ENCODE measurements at places on chromosomes 16 and 17. TPM values are rescaled to one million over a fixed set of nuclear protein-coding genes. Genes with fewer than 3 reads are reported as not detected.

GRCh38 chr17:80671825-80672110 lies 127.1 kb downstream of the RPTOR start:
- no peaks in the 10 kb centered on the region for H3K27me3 ChIP-seq
- no peak overlapping the region for H3K4me3 ChIP-seq
- no peak for DNase-seq
- H3K27ac ChIP-seq: no peak overlapping the region
- H3K4me1 ChIP-seq: peaks cover 30% of the 10 kb centered on the region

ARHGAP23 gene
- total RNA-seq: 2.9 TPM

RAPGEFL1 gene
- total RNA-seq: 18.3 TPM

- H3K27me3 ChIP-seq: peaks cover 7% of the 10 kb centered on the region
- no peak overlapping the region for H3K4me3 ChIP-seq
- H3K36me3 ChIP-seq: no peaks in the 10 kb centered on the region
- no peak for DNase-seq
- peaks cover 17% of the 10 kb centered on the region for H3K4me1 ChIP-seq
Measured at GRCh38 chr17:43683928-43684653, 22.4 kb upstream of the MEOX1 start.

MT1B gene
- total RNA-seq: not detected

GPR142 gene
- 6.6 TPM for total RNA-seq

DNA sequence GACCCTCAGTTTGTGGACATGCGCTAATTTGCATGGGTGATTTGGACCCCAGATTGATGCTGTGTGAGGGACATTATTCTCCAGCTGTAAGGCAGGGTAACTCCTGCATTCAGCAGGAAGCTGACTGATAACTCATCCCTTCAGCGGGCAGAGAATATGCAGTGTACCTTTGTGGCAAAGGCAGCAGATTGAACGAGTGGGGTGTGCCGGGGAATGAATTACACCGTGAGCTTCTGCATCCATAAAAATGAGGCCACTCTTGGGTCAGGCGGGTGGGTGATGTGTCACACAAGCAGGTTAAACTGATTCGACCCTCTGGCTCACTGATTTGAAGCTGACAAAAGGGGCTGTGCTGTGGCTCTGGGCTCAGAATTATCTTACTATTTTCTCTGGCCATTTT lies 128.9 kb upstream of the PMFBP1 start:
- H3K4me3 ChIP-seq: no peak overlapping the region
- DNase-seq: no peak
- peaks cover 3% of the 10 kb centered on the region for H3K4me1 ChIP-seq
- no peak overlapping the region for H3K27ac ChIP-seq

DNA sequence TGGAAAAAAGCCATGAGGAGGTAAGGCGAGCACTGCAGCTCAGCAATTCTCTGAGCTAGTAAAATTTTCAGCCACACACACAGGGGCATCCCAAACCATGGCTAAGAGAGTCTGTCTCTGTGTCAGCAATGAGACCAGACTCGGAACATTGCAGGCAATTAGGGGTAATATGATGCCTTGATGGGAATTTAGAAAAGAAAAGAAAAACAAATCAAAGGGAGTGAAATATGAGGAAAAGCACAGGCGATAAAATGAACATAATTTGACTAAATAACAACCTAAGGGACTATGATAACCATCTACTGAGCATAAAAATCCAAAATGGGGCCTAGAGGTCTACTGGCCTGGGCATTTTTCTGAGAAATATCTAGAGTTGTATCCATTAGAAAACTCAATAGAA lies 546.0 kb upstream of the PSMD7 start:
- H3K4me1 ChIP-seq: peaks cover 2% of the 10 kb centered on the region
- H3K36me3 ChIP-seq: no peaks in the 10 kb centered on the region
- H3K27me3 ChIP-seq: no peaks in the 10 kb centered on the region
- no peak overlapping the region for H3K27ac ChIP-seq
- no peak overlapping the region for H3K4me3 ChIP-seq

DNA sequence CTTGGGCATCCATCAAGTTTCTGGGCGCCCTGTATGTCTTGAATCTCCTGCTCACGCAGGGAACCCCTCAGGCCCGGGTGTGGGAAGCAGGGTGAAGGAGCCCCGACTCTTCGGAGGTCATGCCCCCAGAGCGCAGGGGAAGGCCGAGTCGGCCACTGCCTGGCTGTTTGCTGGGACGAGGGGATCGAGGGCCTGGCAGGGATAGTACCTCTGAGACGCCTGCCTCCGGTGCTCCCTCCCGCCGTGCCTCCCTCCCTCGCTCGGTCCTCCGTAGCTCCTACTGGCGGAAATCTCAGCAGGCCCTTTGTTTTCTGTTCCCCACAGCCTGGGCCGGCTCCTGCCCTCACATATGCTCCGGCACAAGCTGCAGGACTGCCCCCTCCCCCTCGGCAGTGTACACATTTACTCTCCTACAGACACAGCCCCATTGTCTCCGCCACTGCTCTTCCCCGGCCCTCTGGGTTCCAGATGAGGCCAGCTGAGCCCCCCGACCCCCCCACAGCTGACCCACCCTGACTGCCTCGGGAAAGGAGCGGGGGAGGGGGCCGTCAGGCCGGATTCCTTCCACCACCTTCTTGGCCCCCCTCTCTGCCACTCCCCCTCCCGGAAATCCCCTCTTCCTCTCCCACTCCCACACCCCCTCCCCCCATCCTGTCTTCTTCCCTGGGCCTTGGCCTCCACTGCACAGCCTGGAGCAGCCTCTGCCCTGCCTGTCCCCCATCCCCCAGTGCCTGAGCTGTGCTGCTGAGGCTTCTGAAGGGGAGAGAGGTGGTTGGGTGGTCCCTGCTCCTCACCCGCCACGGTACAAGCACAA lies 1.4 kb downstream of the TRAF4 start:
- peak overlapping the region; percentile 91 for H3K4me3 ChIP-seq
- peaks cover 27% of the 10 kb centered on the region for H3K4me1 ChIP-seq
- DNase-seq: peak; percentile 54
- H3K27ac ChIP-seq: peak overlapping the region; percentile 99
- H3K36me3 ChIP-seq: peaks cover 8% of the 10 kb centered on the region

DNA sequence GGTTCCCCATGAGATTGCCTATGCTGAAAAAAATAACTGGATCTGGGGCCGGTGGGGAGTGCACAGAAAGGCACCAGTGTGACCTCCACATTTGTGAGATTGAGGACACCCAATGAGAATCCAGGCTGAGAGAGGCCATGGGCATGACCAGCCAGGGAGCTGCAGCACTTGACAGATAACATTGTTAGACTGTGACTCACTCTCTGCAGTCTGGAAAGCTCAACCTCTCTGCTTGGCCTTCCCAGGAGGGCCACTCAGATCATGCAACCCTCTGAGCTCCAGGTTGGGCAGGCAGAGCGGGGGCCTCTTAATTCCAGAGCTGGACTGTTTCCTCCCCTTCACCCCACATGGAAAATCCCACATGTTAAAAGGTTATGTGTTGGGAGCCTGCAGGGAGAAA lies 30.1 kb downstream of the FZD2 start:
- H3K36me3 ChIP-seq: no peaks in the 10 kb centered on the region
- peak overlapping the region; percentile 85 for H3K27ac ChIP-seq
- H3K4me1 ChIP-seq: peaks cover 17% of the 10 kb centered on the region
- no peak overlapping the region for H3K4me3 ChIP-seq
- DNase-seq: no peak

DNA sequence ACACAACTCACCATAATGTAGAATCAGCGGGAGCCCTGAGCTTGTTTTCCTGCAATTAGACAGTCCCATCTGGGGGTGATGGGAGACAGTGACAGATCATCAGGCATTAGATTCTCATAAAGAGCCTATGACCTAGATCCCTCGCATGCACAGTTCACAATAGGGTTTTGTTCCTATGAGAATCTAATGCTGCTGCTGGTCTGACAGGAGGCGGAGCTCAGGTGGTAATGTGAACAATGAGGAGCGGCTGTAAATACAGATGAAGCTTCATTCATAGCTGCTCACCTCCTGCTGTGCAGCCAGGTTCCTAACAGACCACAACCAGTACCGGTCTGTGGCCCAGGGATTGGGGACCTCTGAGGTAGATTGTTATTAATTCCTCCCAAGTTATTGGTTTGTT lies 2.9 kb upstream of the DOK4 start:
- H3K36me3 ChIP-seq: no peaks in the 10 kb centered on the region
- DNase-seq: no peak
- H3K27ac ChIP-seq: no peak overlapping the region
- H3K4me1 ChIP-seq: peaks cover 18% of the 10 kb centered on the region
- H3K27me3 ChIP-seq: peaks cover 6% of the 10 kb centered on the region
- no peak overlapping the region for H3K4me3 ChIP-seq

- no peaks in the 10 kb centered on the region for H3K27me3 ChIP-seq
- H3K27ac ChIP-seq: no peak overlapping the region
- no peak for DNase-seq
- H3K36me3 ChIP-seq: no peaks in the 10 kb centered on the region
- no peak overlapping the region for H3K4me3 ChIP-seq
Measured at GRCh38 chr16:49838441-49839016, 17.4 kb downstream of the ZNF423 start.

- no peak for DNase-seq
- H3K36me3 ChIP-seq: peaks cover 1% of the 10 kb centered on the region
- no peak overlapping the region for H3K27ac ChIP-seq
- peaks cover 1% of the 10 kb centered on the region for H3K4me1 ChIP-seq
- no peaks in the 10 kb centered on the region for H3K27me3 ChIP-seq
Measured at GRCh38 chr16:22388101-22388644, 13.8 kb upstream of the CDR2 start.

DNA sequence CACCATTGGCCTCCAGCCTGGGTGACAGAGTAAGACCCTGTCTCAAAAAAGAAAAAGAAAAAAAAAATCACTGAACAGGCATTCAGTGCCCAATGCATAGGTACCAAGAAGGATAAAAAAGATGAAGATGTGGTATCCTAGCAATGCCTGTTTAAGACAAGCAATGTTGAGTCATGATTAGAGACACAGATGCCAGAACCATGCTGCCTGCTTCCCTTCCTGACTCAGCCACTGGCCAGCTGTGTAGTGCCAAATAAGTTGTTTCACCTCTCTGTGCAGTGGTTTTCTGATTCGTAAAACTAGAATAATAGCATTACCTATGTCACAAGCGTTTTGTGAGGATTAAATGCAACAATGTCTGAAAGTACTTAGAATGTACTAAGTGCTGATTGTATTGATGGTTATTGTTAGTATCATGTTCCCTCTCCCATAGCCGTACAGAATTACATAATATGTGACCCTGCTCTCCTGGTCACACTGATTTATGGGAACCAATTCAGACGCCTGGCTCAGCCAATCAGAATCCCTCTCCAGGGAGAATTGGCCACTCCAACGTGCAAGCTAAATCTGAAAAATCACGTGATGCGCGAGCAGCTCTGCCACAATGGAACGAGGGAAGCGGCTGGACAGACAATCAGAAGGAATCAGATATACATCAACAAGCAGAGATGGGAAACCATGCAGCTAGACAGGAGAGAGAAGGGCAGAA lies 241.9 kb downstream of the SLC39A11 start:
- peaks cover 4% of the 10 kb centered on the region for H3K27me3 ChIP-seq
- DNase-seq: no peak
- no peak overlapping the region for H3K4me3 ChIP-seq

DNA sequence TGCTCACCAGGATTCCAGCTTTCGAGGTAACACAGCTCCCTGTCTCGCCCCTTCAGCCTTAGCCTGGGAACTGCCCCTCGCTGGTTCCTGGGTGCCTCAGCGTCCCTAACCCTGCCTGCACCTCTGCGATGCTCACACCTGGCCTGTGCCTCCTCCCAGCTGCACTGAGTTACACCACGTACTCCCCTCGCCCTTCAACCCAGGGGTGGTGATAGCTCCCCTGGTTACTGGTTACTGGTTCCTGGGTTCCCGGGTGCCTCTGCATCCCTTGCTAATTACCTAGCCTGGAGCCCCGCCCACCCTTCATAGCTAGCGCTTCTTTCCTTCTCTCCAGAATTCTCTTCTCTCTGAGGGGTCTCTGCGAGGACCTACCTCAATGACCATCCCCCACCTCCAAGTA lies 65.3 kb upstream of the PLCG2 start:
- H3K27me3 ChIP-seq: no peaks in the 10 kb centered on the region
- no peak overlapping the region for H3K4me3 ChIP-seq
- no peak for DNase-seq
- peaks cover 2% of the 10 kb centered on the region for H3K36me3 ChIP-seq
- H3K4me1 ChIP-seq: peaks cover 10% of the 10 kb centered on the region

DNA sequence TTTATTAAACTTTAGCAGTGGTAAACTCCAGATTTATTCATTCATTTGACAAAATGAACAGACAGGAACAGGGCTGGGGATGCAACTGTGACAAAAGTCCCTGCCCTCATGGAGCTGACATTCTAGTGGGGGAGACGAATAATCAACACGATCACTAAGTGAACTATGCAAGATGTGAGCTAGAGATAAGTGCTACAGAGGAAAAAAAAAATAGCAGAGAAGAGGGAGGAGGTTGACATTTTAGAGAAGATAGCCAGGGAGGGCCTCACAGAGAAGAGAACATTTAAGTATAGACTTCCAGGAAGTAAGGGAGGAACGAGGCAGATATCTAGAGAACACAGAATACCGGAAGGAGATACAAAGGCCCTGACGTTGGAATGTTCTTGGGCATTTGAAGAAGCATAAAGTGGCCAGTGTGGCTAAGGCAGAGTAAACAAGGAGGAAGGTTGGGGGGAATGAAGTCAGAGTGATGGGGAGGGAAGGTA lies 17.9 kb upstream of the AP1G1 start:
- H3K4me3 ChIP-seq: no peak overlapping the region
- DNase-seq: no peak
- no peaks in the 10 kb centered on the region for H3K4me1 ChIP-seq
- H3K27me3 ChIP-seq: no peaks in the 10 kb centered on the region
- no peaks in the 10 kb centered on the region for H3K36me3 ChIP-seq

- H3K36me3 ChIP-seq: no peaks in the 10 kb centered on the region
- no peak overlapping the region for H3K27ac ChIP-seq
- H3K27me3 ChIP-seq: peaks cover 26% of the 10 kb centered on the region
- no peak overlapping the region for H3K4me3 ChIP-seq
Measured at GRCh38 chr16:86052115-86052670, 153.2 kb downstream of the IRF8 start.

DNA sequence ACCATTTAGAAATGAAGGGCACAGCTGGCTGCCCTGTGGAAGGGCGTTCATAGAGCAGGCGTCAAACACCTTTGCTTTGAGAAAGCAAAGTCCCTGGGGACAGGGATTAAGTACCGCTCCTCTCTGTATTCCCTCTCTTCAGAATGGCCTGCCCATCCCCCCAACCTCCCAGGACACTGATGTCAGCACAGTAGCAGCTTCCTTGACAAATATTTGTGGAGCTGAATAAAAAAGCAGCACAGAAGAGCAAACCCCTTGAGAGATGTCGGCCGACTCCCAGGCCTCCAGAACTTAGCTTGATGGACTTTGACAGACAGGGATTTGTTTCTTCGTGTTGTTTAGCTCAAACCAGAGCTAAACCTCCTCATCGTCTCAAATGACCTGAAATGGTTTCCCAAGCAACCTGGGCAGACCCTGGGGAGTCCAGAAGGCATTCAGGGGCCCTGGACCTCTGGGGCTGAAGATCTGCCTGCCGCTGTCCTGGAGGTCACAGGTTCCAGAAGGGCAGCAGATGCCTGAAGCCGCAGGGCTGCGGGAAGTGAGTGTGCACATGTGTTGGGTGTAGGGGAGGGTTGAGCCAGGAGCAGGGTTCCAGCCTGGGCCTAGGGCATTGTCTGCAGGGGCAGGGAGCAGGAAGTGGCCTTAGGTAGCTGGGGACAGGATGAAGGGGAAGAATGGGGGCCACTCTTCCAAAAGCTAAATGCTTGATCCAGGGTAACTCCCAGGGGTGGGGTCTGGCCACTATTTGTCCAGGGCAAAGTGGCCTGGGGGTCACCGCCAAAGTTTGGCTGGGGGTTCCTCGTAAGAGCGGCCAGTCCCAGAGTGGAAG lies 42.3 kb upstream of the NKD1 start:
- H3K36me3 ChIP-seq: no peaks in the 10 kb centered on the region
- peaks cover 13% of the 10 kb centered on the region for H3K27me3 ChIP-seq
- peak overlapping the region; percentile 63 for H3K27ac ChIP-seq
- DNase-seq: no peak
- peaks cover 4% of the 10 kb centered on the region for H3K4me1 ChIP-seq

GRCh38 chr16:85664580-85665372 lies 24.0 kb downstream of the GINS2 start:
- no peaks in the 10 kb centered on the region for H3K4me1 ChIP-seq
- peak overlapping the region; percentile 37 for H3K27ac ChIP-seq
- H3K4me3 ChIP-seq: no peak overlapping the region
- H3K36me3 ChIP-seq: peaks cover 30% of the 10 kb centered on the region

CCL8 gene
- not detected for total RNA-seq
